Stimulated activated CD8-positive, alpha-beta memory T cell treated with anti-CD3 and anti-CD28 coated beads, Interleukin-7, amount 100 ng/mL, for 1 hour (primary cell): ENCODE measurements at places on chromosomes 3 and 15.

DNA sequence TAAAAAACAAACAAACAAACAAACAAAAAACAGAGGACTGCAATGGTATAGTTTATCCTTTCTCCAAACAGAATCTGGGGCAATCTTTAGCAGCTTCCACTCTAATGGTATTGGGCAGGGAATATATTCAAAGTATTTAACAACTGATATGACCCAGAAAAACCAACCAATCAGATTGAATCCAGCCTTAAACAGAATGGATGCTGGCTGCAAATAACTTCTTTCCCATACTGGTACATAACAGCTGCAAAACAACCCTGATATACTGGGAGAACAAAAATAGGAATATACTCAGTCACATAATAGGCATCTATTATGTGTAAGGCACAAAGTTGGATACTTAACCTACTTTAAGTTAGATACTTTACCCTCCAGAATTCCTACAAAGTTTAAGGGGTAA lies 49.1 kb downstream of the UBR1 start:
- DNase-seq = no peak

DNA sequence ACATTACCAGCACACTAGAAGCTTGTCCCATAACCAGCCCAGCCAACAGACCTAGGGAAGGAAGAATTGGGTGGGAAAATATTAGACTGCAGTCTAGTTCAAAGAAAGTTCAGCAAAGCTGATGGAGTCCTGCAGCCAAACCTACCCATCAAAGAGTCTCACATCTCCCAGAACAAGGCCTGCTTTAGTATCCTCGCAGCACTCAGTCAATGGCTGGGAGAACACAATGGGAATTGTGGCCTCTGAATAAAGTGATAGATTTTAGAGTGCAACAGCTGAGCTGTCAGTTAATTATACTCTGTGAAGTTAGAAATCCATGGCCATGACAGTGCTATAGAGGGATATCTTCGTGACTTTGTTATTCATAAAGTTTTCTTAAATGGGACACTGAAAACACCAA lies 207.2 kb upstream of the NAALADL2 start:
- DNase-seq = no peak

- no peak for DNase-seq
These were observed 66.0 kb downstream of the VPS13C start for GRCh38 chr15:61994216-61994615.

GRCh38 chr15:59687836-59688235 lies 1.3 kb downstream of the BNIP2 start:
- DNase-seq = no peak

DNA sequence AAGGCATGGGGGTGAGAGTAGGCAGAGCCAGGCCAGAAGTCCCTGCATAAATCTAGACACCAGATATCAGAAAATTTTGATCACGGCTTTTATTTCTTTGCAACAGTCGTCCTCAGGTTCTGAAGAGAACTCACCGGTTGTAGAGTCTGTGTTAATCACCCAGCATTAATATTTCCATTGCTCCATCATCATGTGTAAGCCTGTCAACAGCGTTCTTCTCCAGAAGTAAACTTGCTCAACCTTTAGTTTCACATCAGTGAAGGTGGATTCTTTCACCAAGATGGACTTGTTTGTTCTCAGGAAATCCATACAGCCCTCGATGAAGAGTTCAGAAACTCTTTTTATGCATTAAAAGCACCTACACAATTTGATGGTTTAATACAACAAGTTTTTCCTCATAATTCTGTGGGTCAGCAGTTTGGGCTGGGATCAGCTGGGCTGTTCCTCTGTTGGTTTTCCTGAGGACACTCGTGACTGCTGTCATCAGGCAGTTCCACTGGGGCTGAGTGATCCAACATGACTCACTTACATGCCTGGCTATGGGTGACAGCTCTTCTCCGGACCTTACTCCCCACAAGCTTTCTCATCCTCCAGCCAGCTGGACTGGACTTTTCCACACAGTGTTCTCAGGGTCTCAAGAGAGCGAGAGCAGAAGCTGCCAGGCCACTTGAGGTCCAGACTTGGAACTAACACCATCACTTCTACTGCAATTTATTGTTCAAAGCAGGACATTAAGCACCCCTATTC lies 303.4 kb downstream of the ZNF621 start:
- no peak for DNase-seq

DNA sequence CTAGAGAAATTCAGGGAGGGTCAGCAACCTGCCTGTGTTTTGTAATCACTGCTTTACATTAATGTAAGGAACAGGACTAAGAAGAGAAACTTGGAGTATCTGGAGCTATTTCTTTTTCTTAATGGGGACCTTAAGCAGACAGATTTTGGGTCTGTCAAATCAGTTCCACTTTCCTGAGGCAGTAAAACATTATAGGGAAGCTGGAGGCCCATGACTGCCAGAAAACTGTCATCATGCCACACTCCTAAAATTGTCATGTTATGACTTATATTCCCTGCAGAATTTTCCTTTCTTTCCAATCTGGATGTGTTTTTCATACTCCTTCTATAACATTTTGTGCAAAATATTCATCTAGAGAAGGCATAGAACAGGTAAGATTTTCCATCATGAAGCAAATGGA lies 28.8 kb downstream of the DGKG start:
- no peak for DNase-seq

DNA sequence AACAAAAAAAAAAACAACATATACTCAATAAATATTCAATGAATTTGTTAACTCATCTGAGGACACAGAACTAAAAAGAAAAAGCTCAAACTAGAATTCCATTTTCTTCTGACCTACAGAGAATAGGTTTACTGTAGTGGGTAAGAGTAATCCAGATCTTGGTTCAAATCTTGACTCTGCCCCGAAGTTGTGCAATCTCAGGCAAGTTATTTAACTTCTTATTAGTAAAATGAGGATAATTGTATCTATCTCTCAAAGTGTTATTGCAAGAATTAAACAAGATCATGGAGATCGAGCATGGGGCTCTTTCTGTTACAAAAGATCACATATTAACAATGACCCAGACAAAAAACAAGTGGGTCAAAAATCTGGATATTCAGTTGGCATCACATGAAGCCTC lies 41.1 kb upstream of the OXTR start:
- no peak for DNase-seq

DNA sequence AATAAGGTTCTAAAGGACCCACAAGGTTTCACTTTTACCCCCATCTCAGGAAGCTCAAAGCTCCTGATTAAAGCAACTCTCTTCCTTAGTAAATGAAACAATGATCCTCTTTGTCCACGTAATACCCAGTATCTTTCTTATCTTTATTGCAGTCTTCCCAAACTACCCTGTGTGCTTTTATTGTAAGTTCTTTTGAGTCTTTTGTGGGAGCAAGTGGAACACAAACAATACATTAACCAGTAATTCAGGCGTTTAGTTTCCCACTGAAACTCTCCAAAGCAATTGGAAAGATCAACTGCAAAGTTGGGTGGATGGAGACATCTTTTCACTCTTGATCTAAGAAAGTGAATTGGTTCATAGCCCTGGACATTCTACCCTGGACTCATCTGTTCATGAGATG lies 240.0 kb downstream of the ZNF621 start:
- no peak for DNase-seq

- peak; percentile 13 for DNase-seq
These were observed 94.4 kb downstream of the DNASE1L3 start for GRCh38 chr3:58116161-58116955.
